Cardiac septum (tissue), 1 donor: ENCODE measurements at places on chromosomes 13 and 19. TPM values are rescaled to one million over a fixed set of nuclear protein-coding genes. Genes with fewer than 3 reads are reported as not detected.

The ZNF132 gene
- 5.4 TPM for total RNA-seq

The SELENOV gene
- not detected for total RNA-seq

- no peak for DNase-seq
Measured at GRCh38 chr19:39698535-39698934, 5.7 kb upstream of the LGALS14 start.

- no peak for DNase-seq
Measured at GRCh38 chr13:101757446-101758039, 305.1 kb downstream of the ITGBL1 start.

DNA sequence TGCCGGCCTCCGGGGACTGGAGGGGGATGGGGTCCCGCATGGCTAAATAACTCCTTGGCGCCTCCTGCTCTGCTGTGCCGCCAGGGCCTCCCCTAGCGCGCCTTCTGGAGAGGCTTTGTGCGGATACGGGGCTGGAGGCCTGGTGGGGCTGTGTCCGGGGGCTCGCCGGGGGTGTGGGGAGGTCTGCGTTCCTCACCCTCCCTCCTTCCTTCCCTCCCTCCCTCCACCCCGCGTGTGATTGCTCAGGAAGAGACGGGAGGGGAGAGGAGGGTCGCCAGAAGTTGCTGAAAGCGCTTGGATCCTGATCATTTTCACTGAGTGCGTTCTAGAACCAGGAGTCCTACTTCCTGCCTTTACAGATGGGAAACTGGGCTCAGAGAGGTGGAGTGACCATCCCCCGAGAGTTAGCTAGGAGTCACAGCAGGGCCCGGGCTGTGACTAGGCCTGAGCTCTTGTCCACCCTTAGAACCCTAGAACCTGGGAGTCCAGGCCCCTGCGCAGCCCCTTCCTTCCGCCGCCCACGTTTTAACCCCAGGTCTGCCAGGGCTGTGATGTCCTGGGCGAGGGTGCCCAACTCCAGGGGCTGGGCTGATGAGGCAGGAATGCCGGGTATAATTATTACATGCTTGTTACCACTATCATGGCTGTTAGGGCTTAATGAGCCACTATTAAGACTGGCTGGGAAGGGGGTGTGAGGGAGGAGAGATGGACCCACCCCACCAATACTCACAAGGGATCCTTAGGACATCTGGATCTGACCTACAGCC, 782 bp upstream of the JUND start:
- no peak for DNase-seq

DNA sequence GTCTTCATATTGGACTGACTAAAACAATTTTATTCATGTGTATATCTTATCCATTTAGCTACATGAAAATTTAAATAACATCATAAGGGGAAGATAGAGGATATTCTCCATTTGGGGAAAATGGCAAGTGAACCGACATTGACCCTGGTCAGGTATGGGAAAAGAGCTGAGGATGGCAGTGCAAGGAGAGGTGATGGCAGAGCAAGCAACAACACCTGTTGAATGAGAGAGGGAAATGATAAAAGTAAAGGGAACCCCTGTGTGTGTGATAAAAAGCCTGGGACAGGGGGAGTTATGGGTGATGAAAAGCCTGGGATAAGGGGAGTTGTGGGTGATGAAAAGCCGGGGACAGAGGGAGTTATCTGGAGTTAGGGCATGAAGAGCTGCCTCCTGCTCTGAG, 4.0 kb downstream of the CLC start:
- DNase-seq: no peak

- no peak for DNase-seq
Measured at GRCh38 chr19:27672309-27673047, 1540.5 kb downstream of the UQCRFS1 start.

GRCh38 chr19:41225238-41226052, 6.4 kb downstream of the AXL start:
- no peak for DNase-seq

DNA sequence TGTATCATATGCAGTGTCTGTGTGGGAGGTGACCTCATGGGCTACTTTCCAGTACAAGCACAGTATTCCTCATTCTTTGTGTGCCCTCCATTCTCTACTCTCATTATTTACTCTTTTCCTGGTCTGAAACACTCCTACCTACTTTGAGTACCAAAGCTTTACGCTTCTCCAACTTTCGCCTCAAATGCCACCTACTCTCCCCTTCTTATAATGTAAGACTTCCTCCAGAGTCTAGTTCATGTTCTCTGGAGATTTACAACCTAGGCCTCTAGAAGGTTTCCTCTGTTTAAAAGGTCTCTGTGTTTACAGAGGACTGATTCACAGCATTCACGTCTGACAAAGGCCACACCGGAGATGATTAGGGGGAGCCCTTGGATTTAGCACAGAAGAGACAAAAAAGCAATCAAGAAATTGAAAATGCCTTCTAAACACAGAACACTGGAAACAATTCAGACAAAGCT, 302.0 kb downstream of the KLF12 start:
- no peak for DNase-seq

The ETHE1 gene
- total RNA-seq: 12.2 TPM

DNA sequence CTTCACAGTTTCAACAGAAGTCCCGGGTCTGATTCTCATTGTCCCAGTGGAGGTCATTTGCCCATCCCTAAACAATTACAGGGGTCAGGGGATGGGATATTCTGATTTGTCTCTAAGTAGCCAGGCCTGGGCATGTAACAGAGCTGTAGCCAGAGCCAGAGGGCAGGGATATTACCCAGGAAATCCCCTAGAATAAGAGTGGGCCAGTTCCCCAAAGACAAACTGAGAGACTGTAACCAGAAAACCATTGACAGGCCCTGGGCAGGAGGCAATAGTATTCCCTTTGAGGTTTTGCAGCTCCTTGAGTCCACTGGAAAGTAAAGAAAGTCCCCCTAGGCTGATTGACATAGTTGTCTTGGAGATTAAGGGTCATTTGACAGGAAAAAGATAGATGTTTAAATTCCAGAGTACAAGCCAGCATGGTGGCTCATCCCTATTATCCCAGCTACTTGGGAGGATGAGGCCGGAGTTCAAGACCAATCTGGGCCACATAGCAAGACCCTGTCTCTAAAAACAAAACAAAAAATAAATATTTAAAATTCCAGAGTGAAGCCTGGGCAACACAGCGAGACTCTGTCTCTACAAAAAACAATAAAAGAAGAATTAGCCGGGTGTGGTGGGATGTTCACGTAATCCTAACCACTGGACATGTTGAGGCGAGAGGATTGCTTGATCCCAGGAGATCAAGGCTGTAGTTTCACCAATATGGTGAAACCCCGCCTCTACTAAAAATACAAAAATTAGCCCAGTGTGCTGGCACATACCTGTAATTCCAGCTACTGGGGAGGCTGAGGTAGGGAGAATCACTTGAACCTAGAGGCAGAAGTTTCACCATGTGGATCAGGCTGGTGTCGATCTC, 1.9 kb upstream of the SDHAF1 start:
- DNase-seq: no peak

DNA sequence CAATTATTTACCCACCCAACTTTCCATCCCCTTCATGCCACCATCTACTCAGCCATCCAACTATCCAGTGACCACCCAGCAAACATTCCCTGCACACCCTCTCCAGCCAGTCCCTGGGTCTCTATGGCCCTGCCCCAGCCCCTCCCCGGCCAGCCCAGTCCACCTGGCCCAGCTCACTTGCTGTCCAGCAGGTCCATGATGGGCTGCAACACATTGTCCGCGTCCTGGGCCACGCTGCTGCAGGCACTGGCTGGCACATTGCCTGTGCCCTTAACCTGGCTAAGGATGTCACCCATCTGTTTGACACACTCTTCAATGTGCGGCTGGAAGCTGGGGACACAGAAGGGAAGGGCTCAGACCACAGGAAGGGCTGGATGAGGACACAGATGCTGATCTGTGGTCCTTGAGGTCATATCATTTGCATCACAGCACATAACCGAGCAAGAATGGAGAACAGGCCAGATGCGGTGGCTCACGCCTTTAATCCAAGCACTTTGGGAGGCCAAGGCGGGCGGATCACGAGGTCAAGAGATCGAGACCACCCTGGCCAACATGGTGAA, 61.6 kb downstream of the UNC13A start:
- DNase-seq: no peak

GRCh38 chr13:19179916-19180315, 1.7 kb downstream of the TUBA3C start:
- DNase-seq: no peak

DNA sequence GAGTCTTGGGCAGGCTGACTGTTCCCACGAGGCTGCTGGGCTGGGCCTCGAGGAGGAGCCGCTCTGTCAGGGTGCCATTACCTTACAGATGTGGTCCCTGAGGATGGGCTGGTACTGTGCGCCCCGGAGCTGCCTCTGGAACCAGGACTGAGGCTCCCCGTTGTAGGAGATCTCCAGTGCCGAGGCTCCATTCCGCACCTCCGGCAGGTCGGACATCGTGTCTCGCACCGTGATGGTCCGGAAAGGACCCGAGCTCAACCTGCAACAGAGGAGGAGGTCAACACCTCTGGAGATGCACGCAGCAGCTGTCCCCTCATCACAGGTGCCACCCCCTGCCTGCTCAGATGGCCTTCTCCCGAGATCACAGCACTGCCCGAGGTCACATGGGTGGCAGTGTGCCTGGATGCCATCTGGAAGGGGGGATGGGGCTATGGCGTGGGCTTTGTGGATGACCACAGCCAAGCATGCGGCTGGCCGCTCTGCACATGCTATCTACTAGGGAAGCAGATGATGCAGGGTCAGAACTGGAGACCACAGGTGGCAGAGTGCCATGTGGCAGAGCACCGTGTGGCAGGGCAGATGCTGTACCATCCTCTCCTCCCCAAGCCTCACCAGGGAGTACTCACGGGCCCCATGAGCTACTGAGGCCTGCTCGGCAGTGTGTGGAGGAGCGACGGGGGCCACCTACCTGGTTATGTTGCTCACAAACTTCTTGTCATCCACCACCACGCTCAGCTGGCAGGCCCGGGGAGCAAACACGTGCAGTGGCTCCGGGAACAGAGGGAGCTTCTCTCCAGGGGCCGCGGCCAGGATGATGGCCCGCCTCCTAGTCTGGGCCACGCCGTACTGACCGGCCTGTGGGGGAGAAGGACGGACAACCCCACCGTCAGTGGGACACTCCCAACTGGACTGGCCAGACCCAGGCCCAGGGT, 18.3 kb upstream of the EIF3G start:
- no peak for DNase-seq

The NXNL1 gene
- 0.59 TPM for total RNA-seq

The MBD3L3 gene
- total RNA-seq: not detected

The UNC13A gene
- 0.30 TPM for total RNA-seq

The F10 gene
- 13.7 TPM for total RNA-seq

DNA sequence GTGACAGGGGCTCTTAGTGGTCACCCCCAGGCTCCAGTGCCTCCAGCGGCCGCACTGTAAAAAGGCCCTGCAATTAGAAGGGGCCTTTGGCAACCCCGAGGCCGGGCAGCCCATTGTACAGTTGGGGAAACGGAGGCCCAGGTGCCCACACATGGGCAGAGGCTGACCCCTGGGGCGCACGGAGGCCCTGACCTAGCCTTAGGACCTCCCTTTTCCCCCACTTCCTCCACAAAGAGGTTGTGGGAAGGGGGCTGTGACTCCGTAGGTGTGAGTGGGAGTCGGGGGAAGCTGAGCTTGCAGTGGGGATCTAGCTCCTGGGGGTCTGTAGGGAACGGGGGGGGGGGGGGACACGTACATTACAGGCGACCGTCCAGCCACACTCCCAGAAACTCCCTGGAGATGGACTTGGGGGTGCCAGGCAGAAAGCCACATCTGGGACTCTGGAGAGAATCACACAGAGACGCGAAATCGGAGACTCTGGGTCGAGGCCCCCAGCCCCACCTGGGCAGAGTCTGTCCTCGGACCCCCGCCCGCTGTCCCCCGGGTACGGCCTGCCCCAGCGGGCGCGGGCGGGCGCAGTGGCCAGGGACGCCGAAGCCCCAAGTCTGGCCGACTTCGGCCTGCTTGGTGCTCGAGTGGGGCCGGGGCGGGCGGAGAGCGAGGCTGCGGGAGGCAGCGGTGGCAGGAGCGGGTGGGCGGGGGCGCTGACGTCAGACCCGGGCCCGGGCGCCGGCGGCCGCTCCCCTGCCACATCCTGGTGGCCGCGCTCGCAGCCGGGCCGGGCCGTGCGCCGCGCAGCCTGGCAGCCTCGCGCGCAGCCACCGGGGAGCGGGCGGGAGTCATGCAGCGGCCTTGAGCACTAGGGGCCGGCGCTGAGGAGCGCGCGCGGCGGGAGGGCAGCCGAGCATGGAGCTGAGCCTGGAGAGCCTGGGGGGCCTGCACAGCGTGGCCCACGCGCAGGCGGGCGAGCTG, at the start of gene ONECUT3:
Gene ONECUT3 (plus strand): TSS at position 750 of the 972 bp plus-strand sequence. CDS start 157 bp downstream, at position 907.
- DNase-seq: no peak

DNA sequence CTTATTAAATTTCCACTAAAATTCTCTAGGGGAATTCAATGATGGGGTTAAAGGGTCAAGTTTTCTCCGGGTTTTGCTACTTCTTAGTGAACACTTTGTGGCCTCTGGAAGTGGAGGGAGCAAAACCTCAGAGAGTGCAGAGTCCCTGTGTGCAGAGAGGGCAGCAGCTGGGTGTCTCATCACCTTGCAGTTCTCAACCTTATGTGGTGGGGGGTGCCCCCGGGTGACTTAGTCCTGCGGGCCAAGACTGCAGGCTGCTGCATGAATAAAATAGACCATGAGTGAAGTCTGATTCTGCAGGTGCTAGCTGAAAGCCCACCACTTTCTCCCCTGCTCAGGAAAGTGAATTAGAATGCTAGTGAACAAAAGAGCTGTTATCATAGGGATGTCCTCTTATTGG, 191.6 kb downstream of the DLEU7 start:
- DNase-seq: no peak

GRCh38 chr19:6101291-6101825, 8.9 kb downstream of the RFX2 start:
- DNase-seq: no peak

The TEX26 gene
- total RNA-seq: not detected

GRCh38 chr13:41837629-41838028, 123.3 kb downstream of the VWA8 start:
- DNase-seq: no peak

DNA sequence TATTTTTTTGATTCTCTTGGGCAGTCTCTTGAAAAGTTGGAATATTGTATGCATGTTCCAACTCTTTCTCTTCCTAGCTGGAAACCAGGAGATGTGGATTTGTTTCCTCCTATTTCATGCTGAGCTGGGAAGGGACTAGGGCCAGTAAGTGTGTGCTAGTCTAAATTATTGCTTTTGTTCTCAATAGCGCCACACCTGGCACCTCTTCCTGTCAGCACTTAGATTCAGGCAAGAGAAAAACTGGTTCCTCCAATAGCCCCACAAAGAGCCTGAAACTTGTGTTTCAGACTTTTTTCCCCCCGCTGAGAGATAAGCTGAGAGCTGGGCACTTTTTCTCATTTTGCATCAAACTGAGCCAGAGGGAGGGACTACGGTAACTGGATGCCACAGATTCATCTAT, 353.4 kb downstream of the OLFM4 start:
- no peak for DNase-seq

GRCh38 chr13:29081036-29081435, 260.9 kb downstream of the MTUS2 start:
- DNase-seq: no peak

GRCh38 chr19:38812009-38812840, 520 bp downstream of the LGALS4 start:
- DNase-seq: no peak

The SLC7A9 gene
- not detected for total RNA-seq

DNA sequence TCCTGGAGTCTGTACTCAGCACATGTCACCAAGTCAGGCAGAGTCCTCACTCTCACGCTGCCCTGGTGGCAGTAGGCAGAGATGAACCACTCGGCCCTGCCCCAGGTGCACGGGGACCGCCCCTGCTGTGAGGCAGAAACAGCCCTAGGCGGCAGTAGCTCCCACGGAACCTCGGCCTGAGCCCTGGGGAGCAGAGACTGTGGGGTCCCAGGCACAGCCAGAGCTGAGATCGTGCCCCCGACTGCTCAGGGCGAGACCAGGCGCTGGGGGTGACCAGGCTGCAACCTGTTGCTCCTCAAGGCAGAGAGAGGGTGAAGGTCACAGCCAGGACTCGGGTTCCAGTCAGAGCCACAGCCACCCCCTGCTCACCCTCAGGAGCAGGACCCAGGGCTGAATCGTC, 34.9 kb downstream of the AP1M1 start:
- no peak for DNase-seq
